Activated naive CD4-positive, alpha-beta T cell treated with anti-CD3 and anti-CD28 coated beads, Interleukin-2, amount 50 U/mL, for 72 hours (primary cell): ENCODE measurements at places on chromosomes 1 and 21.

GRCh38 chr1:29669912-29670311 is 433.6 kb downstream of the PTPRU start:
- DNase-seq, result no peak

- no peak for DNase-seq
Observed at GRCh38 chr1:169680377-169681019, 30.9 kb downstream of the SELL start.

GRCh38 chr1:221025956-221026355 is 146.7 kb downstream of the HLX start:
- no peak for DNase-seq

DNA sequence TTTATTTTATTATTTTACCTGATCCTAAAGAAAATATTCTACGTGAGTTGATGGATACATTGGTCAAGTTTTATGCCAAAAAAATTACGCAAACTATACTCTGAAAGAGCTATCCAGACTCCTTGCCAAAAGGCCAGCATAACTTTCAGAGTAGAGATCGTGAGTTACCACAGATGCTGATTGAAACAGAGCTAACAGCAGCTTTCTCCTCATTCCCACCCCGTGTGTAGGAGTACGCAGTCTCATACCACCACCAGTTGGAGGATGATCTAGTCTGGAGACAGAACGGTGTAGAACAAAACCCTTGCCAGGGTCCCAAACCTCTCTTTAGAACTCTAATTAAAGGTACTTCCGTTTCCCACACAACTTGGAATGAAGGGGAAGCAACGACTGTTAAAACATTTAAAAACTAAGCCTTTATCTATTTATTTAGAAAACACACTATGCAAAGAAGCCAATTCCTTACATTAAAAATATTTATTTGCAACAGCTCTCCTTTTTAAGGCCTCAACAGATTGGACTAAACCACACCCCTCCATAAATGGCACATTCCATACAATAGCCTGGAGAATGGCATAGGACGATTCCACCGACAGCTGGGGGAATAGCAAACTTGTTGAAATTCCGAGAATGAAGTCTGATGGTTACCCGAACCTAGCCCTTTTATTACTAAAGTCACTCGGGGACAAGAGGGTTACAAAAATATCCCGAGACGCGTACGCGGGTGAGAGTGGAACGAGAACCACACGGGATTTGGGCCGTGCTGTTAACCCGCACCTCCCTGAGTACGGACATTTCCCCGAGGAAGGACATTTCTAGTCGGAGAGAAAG is 1.4 kb downstream of the NUCKS1 start:
- DNase-seq, result peak; percentile 58

- no peak for DNase-seq
Observed at GRCh38 chr1:98210064-98210463, 289.2 kb upstream of the DPYD start.

DNA sequence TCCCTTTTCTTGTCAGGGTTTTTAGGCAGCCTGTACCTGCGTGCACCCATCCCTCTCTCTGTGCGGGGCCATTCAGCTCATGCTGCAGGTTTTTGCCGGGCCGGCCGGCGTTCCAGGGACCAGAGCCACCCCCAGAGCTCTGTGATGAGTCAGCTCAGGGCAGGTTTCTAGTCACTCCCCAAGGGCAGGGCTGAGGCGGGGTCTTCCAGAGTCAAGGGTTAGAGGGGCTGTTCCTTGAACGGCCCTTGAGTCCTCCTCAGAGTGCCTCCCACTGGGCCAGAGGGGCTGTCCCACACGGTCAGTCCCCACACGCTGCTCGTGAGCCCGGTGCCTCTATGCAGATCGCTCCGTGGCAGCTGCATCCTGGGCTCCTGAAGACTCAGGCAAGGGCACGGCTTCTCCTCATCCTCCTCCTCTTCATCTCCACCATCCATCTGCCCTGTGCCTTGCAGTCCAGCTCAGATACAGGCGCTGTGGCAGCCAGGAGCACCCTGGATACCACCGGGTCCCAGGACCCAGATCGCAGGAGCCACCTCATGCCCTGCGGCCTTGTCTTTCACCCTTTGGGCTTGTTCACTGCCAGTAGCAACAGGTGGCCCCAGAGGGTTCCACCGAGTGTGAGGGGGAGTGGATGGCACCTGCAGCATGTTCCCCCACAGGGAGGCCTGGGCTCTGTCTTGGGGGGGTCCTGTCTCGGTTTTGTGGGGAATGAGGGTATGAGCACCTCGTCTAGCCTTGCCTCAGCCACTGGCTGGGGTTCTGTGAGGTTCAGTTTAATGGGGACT is 17.4 kb downstream of the SLX9 start:
- no peak for DNase-seq

- no peak for DNase-seq
Observed at GRCh38 chr21:44528634-44528995, 11.4 kb downstream of the KRTAP10-1 start.

DNA sequence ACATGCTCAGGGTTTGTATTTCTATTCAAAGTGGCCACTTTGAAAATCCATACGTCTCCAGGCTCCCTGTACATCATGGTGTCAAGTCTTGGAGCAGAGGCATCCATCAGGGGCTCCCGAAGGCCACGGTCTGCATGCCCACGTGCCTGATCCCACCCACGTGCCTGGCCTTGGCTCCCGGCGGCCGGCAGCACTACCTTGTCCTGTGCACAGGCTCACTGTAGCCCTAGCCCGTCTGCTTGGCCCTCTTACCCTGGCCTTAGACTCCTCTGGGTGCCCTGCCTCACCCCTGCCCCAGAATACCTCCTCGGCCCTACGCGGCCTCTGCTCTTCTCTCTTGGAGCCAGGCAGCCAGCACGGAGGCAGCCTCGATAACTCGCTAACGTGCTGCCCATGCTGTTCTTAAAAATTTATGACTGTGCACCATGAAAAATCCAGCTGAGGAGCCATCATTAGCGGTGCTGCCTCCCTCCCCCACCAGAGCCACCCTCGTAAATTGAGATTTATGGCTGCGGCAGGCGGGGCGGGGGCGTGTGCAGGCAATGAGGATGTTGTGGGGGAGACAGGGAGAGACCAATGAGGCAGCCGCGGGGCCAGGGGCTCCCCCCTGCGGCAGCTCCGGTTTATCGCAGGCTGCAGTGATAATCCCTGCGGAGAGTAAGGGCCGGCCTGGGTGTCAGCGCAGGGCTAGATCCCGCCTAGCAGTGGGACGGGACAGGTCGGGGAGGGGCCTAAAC is 24.6 kb downstream of the DMAP1 start:
- DNase-seq, result no peak

GRCh38 chr1:227124473-227124872 is 184.4 kb downstream of the COQ8A start:
- no peak for DNase-seq

- no peak for DNase-seq
Observed at GRCh38 chr1:183164340-183164739, 21.7 kb upstream of the LAMC2 start.

- DNase-seq, result no peak
Observed at GRCh38 chr1:43611950-43612349, 38.0 kb upstream of the KDM4A start.

DNA sequence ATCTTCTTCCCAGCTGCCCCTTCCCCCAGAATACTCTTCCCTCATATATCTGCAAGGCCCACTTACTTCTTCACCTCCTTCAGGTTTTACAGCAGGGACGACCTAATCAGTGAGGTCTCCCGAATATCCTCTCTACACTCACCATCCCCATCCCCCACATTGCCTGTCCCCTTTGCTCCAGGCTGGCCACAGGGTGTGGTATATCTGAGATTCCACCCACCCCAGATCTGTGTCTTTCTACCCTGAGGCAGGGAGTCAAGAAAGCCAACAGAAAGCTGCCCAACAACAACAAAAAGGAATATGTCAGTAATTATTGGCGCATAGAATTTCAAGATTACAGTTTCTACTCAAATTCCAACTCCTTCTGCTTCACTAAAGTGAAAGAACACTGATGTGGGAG is 30.0 kb upstream of the OPRD1 start:
- no peak for DNase-seq

DNA sequence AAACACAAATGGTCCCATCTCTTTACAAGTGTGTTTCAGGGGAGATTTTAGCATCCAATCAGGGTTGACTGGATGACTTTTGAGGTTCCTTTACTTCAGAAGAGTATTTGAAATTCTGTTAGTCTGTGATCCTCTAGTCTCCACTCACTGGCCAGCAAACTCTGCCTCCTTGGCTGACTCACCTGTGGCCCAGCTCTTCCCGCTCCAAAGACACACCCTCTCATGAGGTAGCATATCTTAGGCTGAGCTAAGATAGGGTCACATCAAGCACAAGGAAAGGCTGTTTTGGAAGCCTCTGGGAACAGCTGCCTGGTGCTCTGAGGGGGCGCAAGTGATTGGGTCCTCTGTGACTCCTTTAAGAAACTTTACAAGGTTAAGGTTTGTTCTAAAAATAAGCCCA is 102.3 kb upstream of the FGGY start:
- no peak for DNase-seq

DNA sequence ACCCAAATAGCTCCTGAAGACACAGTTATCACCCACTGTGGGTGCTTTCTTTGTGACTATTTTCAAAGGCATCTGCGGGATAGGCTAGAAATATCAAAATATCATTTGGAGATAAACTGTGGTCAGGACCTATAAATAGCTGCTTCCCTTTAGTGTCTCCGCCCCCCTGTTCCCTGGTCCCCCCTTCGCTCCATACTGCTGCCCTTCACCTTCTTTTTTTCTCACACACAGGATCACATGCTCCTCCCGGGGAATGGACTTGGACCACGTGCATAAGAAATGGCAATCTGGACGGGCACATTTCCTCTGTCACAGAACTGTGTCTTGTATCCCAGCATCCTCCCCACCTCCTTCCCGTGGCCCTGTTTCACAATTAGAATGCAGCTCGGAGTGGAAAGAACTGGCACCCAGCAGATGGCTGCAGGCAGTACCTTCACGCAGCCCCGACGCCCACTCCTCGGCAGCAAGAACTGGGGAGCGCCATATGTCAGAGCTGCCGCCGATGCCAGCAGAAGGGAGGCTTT is 68.8 kb upstream of the SSX2IP start:
- DNase-seq, result no peak

DNA sequence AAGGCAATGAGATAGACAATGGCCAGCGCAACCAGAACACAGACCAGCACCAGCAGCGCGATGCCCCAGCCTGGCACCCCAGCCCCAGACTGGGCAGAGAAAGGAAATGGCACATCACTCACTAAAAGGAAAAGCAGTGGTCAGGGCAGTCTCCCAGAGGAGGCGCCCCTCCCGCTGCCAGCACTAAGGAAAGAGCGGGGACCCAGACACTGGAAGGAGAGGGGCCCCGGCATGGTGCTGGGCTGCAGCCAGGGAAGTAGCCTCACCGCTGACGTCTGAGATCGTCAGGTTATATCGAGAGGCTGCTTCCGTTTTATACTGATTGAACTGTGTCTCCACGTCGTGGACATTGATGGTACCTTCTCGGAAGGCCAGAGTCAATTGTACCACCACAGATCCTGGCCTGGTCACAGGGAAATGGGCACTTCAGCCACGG is 13.8 kb downstream of the TRIM46 start:
- no peak for DNase-seq

DNA sequence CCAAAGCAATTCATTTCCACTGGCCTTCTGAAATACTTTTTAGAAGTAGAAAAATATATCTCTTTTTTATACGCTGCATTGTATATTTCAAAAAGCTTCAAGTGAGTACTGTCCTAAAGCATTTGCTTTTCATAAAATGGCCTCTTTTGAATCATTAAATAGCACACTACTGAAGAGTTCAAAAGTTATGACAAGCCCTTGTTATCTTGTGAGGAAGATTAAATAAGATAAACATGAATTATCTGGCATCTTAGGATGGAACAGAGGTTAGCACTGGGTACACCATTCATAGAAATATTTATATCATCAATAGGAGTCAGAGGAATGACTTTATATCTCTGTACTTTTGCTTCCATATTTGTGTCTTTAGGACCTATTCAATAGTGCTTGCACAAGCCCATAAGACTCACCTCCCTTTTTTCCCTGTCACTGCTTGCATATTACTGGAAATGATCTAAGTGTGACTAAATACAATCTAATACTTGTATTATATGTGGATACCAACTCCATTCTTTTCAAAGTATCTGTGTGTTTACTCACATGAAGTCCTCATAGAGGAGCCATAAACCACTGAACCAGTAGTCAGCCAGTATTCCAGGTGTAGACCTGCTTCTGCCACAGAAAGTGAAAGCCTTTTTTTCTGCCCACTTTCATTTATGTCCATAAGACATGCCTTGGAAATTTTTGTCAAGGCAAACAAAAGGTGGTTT is 274.2 kb upstream of the C1orf105 start:
- no peak for DNase-seq

DNA sequence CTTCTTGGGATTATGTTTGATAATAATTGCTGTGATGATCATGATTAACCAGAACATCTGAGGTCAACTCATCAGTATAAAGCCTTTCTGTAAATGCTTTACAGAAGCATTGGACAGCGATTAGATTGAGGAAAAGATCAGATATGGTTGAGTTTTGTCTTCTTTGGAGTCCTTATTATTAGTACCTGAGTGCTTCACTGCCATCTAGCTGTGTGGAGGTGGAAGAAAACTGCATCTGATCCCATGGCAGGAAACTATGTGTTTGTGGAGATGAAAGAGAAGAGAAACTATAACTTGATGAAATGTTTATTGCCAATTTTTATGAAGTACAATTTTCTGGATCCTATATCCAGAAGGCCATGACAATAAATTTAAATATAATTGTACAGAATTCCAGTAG is 11.4 kb downstream of the FLG2 start:
- DNase-seq, result no peak

DNA sequence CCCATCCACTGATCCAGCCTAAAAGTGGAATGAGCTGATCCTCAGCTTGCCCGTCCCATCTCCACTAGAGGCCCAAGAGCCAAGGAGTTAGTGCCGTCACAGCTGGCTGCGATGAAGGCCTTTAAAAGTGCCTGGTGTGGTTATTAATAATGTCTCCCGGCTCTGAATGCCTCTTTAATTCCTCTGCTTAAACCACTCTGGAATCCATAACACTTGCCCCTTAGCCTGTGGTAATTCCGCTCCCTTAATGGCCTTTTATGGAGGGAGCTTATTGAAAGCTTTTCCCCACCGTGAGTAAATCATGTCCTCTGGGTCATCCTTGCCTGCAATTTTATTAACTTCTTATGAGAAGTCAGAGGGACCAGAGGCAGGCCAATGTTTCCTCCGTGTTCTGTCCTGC is 55.4 kb downstream of the UBIAD1 start:
- no peak for DNase-seq

DNA sequence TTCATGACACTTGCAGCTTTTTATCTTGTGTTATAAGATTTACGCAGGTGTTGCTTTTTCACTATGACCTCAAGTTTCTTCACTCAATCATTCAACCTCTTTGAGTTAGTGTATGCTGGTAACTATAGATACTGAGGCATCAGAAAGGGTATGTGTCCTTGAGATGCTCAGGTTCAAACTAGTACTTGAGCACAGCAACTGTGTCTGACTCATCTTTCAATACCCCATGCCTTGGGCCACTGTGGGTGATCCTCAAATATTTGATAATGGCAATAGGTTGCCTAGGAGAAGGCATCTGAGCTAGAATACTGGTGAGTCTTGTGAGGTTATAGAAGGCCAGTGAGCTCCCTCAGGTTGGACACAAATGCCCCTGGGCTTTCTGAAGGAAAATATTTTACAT is 88.1 kb upstream of the SPATA6 start:
- no peak for DNase-seq
